C1 segment of cervical spinal cord (tissue), 14 donors: ENCODE measurements at places on chromosomes 12 and 14.

DNA sequence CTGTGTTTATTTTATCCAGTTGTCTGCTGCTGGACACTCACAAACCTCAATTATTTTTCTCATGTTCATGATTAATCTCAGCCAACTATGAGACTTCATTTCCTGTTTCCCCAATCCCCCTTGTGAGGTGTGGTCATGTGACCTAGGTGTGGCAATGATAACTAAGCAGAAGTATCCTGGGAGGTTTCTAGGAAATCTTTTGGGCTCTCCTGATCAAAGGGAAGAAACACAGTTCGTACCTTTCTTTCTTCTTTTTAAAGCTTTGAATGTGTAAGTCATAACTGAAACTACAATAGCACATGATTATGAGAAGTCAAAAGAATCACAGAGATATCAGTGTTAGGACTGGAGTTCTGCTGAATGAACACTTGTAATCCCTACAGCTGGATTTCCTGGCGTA, 34.4 kb upstream of the MANSC4 start:
- DNase-seq, result no peak

- DNase-seq, result no peak
Observed at GRCh38 chr12:68279227-68280054, 26.0 kb upstream of the IL22 start.

DNA sequence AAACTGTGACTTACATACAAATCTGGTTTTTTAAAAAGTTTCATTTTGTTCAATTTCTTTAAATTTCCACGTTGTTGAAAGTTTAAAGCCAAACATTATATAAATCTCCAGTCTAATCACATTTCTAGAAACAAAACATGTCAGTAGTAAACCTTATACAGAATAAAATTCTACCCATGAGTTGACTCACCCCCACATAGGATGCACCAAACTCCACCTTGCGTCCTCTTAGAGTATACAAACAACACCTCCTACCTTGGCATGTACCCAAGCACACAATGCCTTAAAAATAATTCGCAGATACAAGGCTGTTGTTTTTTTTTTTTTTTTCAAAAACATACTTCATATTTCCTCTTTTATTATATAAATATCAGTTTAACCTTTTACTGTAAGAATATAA, 3.3 kb downstream of the FBXL14 start:
- DNase-seq, result no peak

DNA sequence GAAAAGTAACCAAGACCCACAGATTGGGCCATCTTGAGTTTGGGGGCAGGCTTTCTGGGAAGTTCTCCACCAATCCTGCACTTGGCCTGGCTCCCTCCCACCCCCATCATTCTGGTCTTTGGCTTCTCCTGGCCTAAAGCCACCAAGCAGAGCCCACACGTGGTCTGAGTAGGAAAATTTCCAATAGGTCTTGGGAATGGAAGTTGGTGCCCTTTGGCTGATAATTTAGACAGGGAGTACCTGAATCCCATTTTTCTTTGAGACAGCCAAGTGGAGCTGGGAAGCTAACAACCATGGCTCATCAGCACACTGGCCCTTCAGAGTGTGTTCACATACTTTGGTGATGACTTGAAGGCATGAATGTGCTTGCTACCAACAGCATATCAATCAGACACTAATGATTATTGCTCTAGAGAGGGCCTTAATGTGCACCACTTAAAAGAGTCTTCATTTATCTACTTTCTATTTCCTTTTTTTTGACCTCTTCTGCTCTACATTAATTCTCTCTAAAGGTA, 156.0 kb downstream of the EGLN3 start:
- no peak for DNase-seq
